ENCODE measurements at places on chromosomes 13 and 19.
A peak's percentile ranks its signal among the peaks of the same experiment; 100 is the strongest.

- no peak for DNase-seq
Measured at GRCh38 chr13:80824229-80824628, 483.3 kb upstream of the SPRY2 start.

DNA sequence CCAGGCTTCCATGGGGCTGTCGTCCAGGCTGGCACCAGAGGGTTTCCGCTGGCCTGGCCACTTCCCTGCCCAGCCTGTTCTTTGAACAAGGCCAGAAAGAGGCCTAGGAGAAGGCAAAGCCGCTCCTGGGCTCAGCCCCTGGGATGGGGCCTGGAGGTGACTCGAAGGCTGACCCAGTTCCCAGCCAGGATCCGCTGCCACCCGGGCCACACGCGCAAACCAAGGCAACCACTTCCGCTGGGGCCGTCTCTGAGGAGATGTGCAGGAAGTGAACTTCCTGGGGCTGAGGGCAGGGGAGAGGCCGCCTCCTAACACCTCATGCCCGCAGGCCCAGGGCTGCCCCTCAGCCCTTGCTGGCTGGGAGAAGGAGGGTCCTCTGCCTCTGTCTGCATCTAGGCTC is 15.2 kb downstream of the PLEKHF1 start:
- DNase-seq = no peak

- DNase-seq = peak; percentile 68
Measured at GRCh38 chr19:4889034-4889815, 13.5 kb downstream of the ARRDC5 start.

DNA sequence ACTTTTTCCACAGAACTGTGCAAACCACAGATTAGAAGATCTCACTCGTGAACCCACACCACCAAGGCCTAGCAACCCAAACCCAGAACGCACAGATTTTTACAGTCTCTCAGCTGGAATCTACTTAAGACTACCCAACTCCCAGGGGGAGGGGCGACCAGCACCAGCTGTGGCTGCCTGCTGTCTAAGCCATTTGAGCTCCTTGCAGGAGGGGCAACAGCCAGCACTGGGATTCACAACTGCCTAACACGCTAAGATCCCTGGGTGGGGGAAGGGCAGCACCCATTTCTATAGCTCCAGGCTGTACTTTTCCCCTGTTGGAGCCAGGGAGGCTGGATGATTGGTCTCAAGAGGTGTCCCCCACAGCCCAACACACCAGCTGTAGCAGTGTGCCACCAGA is 368.8 kb downstream of the SUCLA2 start:
- DNase-seq = no peak

- no peak for DNase-seq
Measured at GRCh38 chr13:51920786-51921185, 59.0 kb downstream of the CCDC70 start.

DNA sequence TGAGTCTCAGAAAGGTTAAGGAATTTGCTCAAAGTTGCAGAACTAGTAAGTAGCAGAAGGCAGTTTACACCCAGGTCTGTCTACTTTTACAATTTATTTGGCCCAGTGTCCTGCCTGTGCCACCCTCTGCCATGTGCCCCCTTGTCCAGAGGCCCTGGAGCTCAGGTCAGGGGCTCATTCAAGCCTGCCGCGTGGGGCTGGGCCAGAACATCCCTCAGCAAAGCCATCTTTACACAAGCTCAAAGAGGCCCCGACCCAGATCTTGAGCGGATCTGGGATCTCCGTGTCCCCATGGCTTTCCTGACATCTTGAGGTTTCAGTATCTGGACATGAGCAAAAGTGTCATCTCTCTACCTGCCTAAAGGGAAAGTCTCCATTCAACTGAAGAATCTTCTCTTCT is 76.4 kb upstream of the VSTM2B start:
- no peak for DNase-seq

DNA sequence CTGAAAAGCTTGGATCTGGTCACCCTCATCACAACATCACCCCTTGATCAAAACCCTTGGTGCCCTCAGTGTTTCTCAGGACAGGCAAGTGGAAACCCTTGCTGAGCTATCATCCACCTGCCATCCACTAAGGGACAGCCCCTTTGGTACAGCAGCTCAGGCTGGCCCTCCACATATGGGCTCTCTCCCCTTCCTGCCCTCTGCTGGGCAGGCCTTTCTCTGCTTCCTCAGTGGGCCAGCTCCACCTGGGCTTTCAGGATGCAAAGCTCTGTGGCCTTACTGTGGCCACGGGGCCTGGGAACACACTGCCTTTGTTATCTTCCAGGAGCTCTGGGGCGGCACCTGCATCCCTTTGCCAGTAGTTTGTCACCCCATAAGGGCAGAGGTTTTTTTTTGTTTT is 4.9 kb downstream of the SUGP1 start:
- no peak for DNase-seq

DNA sequence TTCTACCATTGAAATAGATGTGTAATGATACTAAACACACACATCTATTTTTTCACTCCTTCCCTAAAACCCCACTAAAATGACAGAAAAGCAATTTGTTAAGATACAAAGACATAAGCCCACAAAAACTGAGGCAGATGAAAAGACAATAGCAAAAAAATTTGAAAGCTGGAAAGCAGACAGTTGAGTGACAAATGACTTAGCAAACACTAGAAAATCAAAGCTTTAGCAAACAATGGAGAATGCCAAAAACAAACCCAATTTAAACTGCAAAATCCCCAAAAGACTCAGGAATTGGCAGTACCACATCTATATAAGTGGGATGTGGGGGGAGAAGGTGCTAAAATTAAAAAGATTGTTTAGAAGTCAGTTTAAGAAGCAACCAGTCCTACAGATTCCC is 9.5 kb downstream of the TSC22D1 start:
- no peak for DNase-seq

DNA sequence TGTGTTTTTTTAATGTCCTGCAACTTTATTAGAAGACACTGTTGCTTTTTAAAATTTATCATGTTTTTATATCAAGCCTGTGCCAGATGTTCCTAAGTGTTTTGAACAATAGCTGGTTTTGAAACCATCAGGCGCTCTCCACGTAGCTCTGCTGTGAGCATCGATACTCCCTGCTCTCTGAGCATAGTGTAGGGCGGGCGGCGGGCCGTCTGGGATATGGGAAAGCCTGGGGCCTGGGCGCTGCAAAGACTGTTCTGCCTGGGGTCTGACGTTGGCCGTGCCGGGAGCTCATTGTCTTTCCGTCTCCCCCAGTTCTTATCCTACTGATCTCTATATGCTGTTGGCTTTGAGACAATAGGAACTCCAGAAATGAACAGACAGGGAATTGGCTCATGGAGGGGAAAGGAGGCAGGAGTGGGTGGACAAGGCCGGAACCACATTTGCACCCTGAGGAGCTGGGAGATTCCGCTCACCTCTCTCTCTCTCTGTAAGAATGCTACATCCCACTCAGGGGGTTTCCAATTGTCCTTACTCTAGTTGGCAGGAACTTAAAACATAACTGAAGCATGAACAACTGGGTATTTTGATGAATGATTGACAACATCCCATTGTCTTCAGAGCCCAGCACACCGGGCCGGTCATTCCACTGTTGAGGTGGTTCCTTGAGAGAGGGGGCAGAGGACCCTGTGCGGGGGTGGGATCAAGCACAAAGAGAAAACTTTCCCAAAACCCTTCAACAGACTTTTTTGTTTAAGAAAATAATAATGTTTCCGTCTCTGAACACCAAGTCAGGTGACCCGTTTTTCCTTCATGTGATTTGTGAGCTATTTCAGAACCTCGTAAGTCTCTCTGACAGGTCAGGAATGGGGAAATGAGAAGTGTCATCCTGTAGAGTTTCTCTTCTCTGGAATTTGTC is 64.7 kb downstream of the COL4A2 start:
- DNase-seq = no peak
